RWPE2 (cell line): ENCODE measurements at places on chromosomes 4 and X.

DNA sequence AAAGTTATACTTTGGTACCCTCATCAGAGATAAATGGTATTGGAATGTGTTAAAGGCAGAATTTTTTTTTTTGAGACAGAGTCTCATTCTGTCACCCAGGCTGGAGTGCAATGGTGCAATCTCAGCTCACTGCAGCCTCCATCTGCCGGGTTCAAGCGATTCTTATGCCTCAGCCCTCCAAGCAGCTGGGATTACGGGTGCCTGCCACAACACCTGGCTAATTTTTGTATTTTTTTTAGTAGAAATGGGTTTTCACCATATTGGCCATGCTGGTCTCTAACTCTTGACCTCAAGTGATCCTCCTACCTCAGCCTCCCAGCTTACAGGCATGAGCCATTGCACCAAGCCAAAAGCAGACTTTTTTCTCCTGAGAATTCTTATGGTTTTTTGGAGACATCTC lies 11.4 kb upstream of the RELL1 start:
- no peak for DNase-seq

GRCh38 chr4:164571593-164572390 lies 182.1 kb upstream of the SMIM31 start:
- DNase-seq = no peak

DNA sequence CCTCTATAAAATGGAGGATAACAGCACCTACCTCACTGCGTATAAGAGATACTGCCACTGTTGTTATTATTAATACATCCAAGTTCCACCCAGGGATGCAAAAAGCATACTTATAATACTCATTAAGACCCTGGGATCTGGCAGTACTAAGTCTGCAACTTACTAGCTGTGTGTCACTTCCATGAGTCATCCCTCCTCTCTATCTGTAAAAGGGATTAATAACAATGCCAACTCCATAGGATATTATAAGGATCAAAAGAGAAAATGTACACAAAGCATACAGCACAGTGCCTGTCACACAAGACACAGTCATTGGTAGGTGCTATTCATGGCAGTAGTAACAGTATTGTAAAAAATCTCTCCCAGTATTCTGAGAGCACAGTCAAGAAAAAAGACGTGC lies 216.7 kb downstream of the HS6ST2 start:
- DNase-seq = no peak

DNA sequence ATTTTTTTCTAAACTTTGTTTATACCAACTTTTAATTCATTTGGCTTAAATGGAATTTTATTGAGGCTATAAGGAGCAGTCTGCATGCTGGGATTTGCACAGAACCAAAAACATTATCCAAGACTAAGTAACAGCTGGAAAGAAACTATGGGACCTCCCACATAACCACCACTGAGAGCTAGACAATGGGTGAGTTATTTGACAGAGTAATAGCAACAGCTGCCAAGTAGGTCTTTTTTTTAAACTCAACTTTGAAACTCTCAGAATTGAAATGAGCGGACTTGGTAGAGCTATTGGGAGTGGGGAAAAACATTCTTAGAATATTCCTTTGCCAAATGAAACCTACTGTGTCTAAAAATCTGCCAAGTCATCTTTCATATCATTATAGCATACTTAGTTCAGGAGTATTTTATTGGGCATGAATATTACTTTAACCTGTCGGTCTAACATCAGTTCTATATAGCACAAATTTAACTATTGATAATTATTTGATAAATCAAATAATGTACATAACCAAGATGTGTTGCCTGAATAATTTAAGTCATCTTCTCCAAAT lies 1428.0 kb downstream of the PCDH7 start:
- DNase-seq = no peak

DNA sequence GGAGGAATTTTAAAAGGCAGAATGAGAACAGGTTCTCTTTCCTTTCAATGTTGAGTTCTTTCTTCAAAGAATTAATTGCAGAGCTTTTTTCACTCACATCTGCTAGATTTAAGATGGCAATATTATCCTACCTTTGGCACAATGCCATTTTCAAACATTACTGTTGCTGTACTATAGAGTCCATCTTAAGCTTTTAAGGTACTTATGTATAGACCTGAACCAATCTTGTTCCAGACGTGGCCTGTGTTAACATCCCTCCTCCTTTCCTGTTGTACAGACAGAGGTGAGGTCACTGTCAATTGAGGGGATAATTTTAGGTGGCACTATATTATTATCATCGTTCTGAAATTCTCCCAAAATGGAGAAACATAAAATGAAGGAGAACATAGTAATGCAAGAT lies 53.0 kb upstream of the MYOZ2 start:
- no peak for DNase-seq

GRCh38 chr4:4640692-4641091 lies 98.8 kb upstream of the STX18 start:
- no peak for DNase-seq

DNA sequence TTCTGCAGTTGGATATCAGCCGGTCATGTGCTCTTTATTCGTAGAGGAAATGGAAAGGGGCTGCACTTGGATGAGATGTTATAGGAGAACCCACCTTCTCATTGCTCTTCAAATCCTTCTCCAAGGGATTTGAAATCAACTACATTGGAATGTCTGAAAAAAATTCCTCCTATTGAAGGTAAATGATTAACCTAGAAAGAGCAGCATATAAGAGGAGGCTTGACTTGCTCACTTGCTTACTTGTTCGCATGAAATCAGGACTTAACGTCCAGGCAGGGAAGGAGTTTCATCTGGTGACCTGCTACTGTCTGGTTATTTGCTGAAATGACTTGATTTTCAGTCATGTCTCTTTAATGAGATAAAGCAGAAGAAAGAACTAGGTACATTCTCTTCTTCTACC lies 338.4 kb upstream of the NOCT start:
- DNase-seq = no peak

DNA sequence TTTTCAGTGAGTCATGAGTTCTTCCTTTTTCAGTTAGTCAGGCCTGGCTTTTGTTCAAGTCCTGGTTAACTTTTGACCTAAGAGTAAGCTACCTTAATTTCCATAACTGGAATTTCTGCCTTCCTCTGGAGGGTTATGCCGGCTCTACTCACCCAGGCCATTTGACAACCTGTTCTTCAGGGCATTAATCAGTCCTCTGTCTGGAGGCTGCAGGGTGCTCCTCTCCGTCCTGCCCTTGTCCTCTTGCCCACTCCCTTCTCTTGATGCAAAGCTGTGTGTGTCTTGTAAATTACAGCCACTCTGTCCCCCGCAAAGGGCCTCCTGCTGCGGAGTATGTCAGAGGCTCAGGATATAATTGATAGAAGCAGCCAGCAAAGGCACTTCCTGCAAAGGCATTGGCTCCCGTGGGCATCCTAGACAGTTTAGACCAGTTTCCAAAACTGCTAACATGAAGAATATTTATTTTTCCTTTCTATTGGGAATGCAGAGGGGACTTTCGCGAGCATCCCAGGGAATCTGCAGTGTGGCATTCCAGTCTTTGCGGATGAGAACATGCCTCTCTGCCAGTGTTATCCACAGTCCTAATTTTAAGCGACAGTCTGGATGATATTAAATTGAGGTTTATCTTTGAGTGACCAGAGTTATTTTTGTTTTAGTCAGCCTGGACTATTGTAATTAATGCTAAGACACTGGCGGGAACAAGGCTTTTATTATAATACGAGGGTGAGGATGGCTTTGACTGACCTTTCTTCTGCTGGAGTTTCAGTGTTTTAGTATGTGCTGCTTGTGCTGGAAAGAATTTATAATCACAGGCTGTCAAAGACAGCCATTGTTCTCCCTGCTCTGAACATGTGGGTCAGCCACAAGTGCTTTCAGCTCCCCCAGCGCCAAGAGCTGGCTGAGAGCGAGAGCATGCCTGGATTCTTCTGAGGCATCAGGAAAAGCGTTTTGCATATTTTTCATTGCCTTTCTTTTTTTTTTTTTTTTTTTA lies 74.2 kb downstream of the LIMCH1 start:
- no peak for DNase-seq

- no peak for DNase-seq
Measured at GRCh38 chr4:89056292-89056952, 563 bp downstream of the FAM13A start.

GRCh38 chr4:62196338-62196737 lies 996.2 kb downstream of the ADGRL3 start:
- DNase-seq = no peak

DNA sequence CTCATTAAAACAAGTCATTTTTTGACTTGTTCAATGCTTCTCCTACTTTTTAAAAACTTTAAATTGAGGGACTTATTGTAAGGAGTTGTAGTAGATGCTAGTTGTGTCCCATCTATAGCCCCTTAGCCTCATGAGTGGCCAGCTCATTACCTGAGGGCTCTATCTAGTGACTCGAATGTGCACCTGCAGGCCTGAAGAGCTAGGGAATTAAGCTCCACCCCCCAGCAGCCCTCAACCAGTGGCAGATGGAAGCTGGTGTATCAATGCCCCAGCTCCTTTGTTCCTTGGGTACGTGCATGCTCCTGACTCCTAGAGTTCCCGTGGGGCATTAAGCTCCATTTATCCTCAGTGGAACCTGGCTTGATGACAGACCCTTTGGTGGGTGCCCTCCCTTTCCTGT lies 146.7 kb upstream of the FAM9B start:
- DNase-seq = no peak

- no peak for DNase-seq
Measured at GRCh38 chr4:15182600-15183220, 180.4 kb downstream of the CPEB2 start.

- DNase-seq = no peak
Measured at GRCh38 chr4:26941951-26942350, 81.3 kb downstream of the STIM2 start.

DNA sequence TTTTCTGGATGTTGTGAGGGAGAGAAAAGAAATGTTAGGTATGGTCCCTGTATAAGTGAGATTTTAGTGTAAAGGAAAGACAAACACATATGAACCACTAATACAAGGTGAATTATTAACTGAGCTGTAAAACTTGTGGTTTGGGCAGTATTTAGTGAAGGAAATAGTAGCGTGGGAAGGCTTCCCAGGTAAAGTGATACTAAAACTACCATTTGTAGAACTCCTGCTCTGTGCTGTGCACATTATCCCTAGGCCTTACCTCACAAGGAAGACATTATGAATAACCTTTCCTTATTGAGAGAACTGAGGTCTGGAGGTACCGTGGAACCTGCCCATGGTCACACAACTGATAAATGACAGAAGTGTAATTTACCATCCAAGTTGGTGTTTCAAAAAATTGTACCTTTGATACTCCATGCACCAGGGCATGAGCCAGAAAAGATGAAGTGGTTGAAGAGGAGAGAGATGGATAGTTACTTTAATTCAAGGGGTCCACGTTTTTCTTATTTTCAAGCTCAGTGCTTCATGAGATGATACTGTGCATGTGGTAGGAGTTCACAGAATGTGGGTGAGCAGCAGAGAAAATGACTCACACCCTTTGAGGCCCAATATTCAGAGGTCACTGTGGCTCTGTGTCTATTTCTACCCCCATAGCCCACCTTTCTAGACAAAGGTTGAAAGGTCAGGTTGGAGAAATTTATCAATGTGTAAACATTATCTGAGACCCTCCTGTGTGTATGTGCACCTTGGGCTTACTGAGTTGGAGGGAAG lies 2.6 kb upstream of the VSIG4 start:
- no peak for DNase-seq

- no peak for DNase-seq
Measured at GRCh38 chr4:85812776-85813175, 337.8 kb downstream of the ARHGAP24 start.

DNA sequence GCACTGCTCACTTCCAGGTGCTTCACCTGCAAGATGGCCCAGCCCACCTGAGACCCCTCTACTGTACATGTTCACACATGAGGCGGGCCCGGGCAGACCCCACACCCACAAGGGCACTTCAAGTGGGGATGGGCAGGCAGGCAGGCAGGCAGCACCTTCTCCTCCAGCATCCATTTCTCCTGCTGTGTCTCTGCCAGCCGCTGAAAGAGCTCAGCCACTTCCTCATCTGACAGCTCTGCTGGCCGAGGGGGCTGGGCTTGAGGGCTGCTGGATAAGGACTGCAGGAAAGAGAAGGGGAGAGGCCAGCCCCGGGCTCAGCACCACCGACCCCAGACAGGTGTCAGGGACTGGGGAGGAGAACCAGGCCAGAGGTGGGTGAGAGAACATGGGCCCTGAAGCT lies 4.4 kb upstream of the KCND1 start:
- DNase-seq = no peak

DNA sequence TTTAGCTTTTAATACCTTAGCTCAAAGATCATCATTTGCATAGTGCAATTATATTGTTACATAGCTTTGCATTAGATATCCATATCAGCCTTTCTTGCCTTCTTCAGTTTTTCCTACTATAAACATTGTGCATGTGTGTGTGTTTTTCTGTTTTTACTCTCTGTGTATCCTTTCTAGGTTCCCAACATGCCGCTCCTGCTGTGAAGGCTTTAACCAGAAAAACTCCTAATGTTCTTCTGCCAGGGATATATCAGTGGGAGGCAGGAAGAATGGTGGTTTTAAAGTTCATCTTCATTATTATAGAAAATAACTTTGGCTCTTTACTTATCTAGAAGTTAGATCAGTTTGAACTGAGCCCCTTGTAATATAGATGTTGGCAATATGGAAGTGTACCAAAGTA lies 61.2 kb downstream of the CPE start:
- DNase-seq = no peak

- no peak for DNase-seq
Measured at GRCh38 chrX:136477026-136477425, 10.7 kb upstream of the BRS3 start.

DNA sequence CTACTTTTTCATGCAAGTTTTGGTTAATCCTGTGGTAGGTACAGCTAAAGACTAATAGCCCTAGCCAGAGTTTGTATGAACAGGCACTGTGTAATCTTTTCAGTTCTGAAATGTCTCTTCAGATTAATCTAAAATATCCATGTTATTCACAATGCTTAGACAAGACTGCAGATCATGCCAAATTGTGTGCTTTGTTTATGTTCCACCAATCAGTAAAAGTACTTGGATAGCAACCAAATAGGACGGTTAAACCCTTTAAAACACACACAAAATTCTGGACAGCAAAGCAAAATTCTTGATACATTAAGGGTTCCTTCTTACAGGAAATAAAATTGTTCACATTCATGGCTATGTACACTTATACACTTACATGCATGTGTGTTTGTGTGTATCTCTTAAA lies 139.1 kb downstream of the KLHL13 start:
- no peak for DNase-seq

DNA sequence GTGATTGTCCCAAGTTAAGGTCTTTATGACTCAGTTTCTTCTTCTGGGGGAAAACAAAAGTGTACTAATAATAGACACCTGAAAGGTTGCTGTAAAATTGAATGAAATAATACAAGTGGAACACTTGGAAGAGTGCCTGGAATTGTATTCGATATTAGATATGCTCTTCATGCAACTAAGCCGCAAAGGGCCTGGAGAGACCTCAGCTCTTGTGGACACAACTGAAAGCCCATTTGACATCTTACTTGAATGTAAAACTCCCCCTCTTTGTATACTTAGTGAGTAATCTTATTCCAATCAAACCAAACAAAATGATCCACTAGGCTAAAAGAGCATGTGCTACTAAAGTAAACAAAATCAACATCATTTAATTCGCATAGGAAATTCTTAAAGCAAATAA lies 511 bp upstream of the MAP9 start:
- no peak for DNase-seq
